ENCODE measurements at places on chromosomes 6 and 20.
A peak's percentile ranks its signal among the peaks of the same experiment; 100 is the strongest.

- no peak for DNase-seq
These were observed 79.4 kb downstream of the THEMIS start for GRCh38 chr6:127821431-127821830.

DNA sequence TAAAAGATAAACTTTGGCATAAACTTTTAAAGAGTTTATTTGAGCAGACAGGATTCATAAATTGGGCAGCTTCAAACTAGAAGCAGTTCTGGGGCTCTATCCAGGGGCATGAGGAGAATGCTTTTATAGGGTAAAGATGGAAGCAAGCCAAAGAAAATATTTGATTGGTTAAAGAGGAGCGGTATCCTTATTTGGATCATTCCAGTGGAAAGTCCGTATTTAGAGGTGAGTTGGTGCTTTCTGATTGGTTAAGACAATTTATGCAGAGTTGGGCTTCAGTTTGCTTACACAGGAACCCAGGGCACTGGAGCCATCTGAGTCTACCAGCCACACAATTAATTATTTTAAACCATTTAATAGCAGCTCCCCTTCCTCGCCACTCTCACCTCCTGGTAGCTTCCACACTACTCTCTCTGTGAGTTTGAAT lies 37.9 kb upstream of the RNF217 start:
- no peak for DNase-seq

GRCh38 chr6:110068592-110068967 lies 90.5 kb downstream of the GPR6 start:
- no peak for DNase-seq

DNA sequence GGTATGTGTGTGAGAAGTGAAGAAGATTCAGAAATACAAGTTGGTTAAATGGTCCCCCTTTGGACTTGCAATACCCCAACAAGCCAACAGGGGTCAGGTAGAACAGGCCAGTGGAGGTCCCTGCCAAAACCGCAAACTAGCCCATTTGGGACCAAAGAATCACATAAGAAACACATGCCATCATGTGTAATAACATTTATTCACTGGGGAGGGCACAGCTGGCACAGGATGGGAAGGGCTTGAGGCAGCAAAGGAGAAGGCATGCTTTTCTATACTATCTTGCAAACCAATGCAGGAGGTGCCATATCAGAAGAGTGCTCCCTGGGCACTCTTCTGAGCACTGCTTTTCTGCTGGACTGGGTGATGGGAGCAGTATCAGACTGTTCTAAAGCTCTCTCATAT lies 116.1 kb upstream of the TRAF3IP2 start:
- peak; percentile 49 for DNase-seq

DNA sequence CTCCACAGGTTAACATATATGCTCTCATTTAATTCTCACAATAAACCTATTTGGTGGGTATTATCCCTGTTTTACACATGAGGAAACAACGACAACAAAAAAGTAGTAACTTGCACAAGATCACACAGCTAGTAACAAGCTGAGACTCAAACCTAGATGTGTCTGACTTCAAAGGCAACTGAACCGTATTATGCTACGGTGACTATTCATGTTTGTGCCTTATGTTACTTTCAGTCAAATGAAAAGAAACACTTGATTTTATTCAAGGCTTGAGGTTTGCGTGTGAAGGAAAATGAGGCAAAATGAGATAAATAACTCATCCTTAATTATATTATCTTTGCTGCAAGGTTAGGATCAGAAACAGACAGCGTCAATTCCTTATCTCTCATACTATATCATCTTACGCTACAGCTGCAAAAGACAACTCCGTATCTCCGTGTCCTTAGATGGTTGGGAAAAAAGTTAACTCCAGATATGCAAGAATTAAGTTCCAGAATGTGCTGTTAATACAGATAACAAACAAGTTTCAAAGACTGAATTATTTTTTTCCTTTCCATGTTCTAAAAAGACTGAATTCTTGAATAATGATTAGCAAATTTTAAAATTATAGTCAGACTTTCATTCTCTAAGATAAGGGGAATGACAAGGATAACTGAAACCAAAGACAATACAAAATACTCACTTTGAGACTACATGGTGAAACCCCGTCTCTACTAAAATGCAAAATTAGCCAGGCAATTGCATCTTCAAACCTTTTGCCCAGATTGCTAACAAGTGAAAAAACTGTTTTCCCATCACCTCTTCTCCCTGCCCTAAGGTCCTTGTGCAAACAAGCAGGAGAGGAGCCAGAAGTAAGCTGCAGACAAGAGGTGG lies 27.8 kb downstream of the STAU1 start:
- DNase-seq: no peak

Measured in activated naive CD4-positive, alpha-beta T cell treated with anti-CD3 and anti-CD28 coated beads, Interleukin-2, amount 50 U/mL, for 16 hours (primary cell).